Type B pancreatic cell (in vitro differentiated cells): ENCODE measurements at places on chromosomes 5 and 9. TPM values are rescaled to one million over a fixed set of nuclear protein-coding genes. Genes with fewer than 3 reads are reported as not detected.

The SLC36A3 gene
- not detected in 2 replicates for total RNA-seq

The CCDC192 gene
- total RNA-seq = 0.31 and 2.0 TPM in 2 replicates

DNA sequence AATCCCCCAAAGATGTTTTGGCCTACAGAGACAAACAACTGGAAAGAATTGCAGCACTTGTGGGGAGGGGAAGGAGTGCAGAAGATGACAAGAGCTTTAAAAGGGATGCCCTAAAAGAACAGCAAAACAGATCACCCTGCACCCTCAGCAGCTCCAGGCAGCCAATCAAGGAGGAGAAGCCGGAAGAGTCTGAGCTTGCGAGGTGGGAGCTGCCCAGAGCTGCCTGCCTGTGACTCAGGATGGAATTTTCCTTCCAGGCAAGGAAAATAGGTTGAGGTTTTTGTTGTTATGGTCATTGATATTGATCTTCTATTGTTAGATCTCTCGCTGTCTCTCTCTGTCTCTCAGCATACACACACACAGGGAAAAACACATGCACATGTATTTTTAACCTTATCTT, 70.3 kb upstream of the MAP1B start:
- H3K4me3 ChIP-seq = no peak overlapping the region
- DNase-seq = no peak
- H3K4me1 ChIP-seq = peaks cover 35% of the 10 kb centered on the region
- H3K36me3 ChIP-seq = no peaks in the 10 kb centered on the region

DNA sequence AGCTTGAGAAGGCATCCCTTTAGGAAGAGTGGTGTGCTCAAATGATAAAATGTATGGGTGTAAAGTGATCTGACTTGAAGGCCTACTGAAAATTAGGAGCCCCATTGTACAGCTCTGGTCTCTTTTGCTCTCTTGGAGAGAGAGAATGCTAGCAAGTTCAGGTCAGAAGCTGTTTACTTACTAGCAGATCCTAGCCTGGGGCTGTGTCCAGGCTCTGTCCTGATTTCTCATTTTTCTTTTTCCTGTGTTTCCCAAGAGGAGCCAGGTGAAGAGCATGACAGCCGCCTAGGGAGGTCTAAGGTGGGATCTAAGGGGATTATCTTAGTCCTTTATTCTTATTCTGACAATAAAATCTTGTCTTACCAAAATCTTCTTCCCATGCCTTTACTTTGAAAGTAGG, 272.8 kb downstream of the NNT start:
- no peaks in the 10 kb centered on the region for H3K27me3 ChIP-seq
- H3K27ac ChIP-seq = no peak overlapping the region
- H3K4me3 ChIP-seq = no peak overlapping the region
- DNase-seq = no peak
- no peaks in the 10 kb centered on the region for H3K4me1 ChIP-seq

GRCh38 chr9:90985631-90986030, 184.0 kb downstream of the SYK start:
- no peaks in the 10 kb centered on the region for H3K27me3 ChIP-seq
- no peak for DNase-seq
- H3K4me3 ChIP-seq = peak overlapping the region; percentile 16
- peak overlapping the region; percentile 48 for H3K27ac ChIP-seq
- peaks cover 7% of the 10 kb centered on the region for H3K4me1 ChIP-seq

DNA sequence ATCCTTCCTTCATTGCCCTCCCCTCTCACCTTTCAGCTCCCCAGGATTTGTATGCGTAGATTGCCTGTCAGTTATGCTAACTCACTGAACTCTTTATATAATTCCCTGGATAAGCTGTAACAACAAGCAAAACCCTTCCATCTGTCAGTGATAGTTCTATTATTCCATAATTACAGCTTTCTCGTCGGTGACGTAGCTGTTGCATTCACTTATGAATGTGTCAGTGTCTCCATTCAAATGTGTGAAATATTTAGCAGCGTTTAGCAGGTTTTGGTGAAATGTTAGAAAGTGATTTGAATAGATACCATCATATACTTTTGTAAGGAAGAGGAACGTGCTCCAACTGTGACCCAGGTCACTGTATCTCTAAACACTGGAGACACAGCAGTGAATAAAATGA, 45.2 kb downstream of the PIP5K1B start:
- peaks cover 29% of the 10 kb centered on the region for H3K4me1 ChIP-seq
- no peaks in the 10 kb centered on the region for H3K36me3 ChIP-seq
- DNase-seq = no peak
- H3K27ac ChIP-seq = peak overlapping the region; percentile 63
- no peaks in the 10 kb centered on the region for H3K27me3 ChIP-seq
